AG10803 (cell line): ENCODE measurements at places on chromosomes 2 and 18.

DNA sequence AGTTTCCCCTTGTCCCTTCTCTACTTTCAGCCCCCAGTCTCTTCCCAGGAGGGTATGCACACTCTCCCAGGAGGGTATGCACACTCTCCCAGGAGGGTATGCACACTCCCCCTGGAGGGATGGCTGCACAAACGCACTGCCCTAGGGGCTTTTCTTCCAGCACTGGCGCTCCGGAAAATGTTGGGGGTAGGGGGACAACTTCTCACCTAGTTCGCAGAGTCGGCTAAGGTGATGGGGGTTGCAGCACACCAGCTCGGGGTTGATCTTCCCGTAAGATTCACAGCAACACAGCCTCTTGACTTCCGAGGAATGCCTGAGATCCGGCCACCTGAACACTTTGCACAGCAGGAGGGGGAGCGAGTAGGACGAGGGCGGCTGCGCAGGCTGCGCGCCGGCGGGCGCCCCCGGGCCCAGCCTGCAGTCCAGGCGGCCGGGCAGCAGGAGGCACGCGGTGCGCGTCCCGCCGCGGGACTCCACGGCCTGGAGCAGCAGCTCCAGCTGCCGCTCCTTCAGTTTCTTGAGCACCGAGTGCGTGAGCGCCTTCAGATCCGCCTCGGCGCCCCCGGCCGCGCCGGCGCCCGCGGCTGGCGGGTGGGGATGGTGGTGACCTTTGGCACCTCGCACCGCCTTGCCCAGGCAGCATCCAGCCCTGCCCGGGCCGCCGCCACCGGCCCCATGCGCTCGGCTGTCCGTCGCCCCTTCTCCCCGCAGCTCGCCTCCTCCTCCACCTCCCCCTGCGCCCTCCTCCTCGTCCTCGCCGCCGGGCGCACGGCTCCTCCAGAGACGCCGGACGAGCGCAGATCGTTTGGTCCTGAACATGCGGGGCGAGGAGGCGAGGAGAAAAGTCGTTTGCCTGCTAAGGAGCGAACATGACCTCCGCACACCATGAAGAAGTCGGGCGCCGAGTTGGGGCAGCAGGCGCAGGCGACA lies 894 bp downstream of the SMAD7 start:
- no peak for DNase-seq

DNA sequence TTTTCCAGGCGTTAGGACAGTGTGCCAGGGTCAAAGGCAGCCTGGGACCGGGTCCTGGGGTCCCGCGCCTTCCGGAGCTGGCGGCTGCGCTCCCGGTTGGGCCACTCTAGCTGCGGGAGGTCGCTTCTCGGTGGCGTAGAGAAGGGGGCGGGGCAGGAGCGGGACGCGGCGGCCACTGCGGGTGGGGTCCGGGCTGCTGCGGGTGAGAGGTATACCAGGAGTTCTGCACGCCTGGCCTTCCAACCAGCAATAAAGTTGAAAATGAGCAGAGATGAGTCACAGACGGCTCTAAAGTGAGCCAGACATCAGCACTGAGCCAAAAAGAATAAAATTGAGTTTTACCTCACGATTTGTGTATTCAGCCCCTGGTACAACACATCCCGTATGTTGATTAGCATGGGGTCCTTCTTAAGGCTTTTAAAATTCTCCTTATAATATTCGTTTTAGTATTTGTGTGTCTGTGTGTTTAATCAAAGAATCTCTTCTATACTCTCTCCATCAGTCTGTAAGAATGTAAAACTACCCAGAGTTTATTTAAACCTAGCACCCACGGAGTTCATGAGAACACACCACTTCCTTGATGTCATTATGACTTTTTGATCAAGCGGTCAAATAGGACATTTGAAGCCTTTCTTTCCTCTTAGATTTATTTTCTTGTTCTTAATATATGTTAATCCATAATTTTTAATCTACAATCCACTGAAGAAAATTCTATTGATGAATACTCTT lies at the start of gene C1GALT1C1L:
Gene C1GALT1C1L, minus strand, starts transcription at position 108 of the 729 bp plus-strand sequence. Its CDS starts 107 bp downstream, at position 1.
- peak; percentile 49 for DNase-seq

GRCh38 chr2:39141334-39142271 lies 20.8 kb upstream of the SOS1 start:
- peak; percentile 57 for DNase-seq

DNA sequence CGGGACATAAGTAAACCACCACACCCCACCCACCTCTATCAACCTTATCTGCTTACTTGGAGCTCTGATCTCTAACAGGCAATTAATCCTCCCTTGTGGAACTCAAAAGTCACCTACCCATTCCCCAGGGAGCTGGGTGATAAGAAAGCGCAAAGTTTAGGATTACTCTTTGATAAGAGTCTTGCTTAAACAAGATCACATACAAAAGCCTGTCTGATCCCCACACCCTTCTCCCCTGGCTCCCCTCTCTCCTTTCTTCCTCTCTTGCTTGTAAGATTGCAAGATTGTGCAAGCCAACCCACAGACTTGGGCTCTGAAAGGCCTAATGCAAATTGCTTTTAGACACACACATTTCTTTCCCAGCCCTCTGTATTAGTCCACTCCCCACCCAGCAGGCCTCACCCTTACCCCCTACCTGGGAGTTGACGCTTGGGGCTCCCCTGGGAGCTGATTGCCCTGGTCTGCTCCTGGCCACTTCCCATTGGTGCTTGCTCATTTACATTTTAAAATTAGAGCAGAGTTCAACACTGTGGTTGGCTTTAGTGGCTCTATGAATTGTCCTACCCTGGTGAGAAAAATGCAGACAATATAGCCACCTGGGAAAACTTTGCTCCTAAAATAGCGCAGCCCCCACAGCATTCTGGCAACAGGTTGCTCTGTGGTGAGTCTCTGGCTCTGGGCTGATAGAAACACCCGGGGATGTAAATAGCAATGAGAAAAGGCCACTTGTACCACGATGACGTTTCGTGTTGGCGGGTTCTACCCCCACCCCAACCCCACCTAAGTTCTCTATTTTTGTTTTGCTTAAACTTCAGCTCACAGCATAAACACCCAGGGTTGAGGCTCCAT lies 92.8 kb upstream of the MSH2 start:
- DNase-seq, result peak; percentile 64

- DNase-seq, result no peak
Observed at GRCh38 chr2:26685989-26686839, 6.3 kb upstream of the KCNK3 start.

DNA sequence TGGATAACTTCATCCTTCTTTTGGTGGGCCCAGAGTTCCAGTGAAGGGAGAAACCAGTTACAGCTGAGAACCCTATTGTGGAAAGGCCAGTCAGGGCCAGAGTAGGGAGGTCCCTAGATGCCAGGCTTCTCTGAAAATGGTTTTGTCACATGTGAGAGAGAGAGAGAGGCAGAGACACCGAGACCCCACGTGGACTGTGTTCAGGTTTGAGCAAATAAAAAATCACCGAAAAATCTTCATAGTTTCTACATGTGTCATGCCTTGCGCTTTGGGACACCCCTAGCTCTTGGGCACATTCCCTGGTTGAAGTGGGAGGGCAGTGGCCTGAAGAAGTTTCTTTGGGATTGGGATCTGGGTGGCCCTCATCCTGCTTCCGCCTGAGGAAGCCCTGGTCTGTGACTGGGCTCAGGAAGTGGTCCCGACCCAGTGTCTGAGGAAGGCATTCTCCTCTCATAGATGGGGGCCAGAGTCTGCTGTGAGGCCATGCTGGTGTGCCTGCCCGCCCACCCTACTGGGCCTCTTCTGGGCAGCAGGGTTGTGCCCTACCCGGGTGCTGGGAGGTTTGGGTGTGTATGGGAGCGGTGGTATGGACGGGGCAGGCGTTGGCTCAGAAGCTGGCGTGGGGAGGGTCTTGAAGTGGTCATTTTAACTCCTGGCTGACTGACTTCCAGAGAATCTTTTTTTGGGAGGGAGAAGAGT lies 16.1 kb downstream of the NCK2 start:
- DNase-seq, result no peak

- peak; percentile 74 for DNase-seq
Observed at GRCh38 chr2:144703852-144704708, 184.2 kb upstream of the ZEB2 start.

GRCh38 chr2:240170354-240170735 lies 29.9 kb upstream of the OTOS start:
- no peak for DNase-seq

DNA sequence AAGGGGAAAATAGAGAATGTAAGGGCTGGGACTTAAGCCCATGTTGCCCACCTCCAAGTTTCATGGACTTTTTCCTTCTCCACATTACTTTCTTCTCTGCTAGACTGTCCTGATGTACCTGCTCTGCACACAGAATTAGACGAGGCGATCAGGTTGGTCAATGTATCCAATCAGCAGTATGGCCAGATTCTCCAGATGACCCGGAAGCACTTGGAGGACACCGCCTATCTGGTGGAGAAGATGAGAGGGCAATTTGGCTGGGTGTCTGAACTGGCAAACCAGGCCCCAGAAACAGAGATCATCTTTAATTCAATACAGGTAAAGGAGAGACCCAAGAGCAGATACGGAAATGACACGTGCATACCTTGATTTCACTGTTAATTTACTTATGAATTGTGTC lies 16.2 kb upstream of the TYMS start:
- no peak for DNase-seq

- DNase-seq, result no peak
Observed at GRCh38 chr18:32980896-32981295, 208.1 kb upstream of the KLHL14 start.

- peak; percentile 62 for DNase-seq
Observed at GRCh38 chr2:166158546-166158945, 30.7 kb upstream of the SCN1A start.

- DNase-seq, result peak; percentile 70
Observed at GRCh38 chr2:227884511-227884947, 13.1 kb downstream of the DAW1 start.

GRCh38 chr2:177799531-177799930 lies 273.0 kb downstream of the PDE11A start:
- DNase-seq, result peak; percentile 40

DNA sequence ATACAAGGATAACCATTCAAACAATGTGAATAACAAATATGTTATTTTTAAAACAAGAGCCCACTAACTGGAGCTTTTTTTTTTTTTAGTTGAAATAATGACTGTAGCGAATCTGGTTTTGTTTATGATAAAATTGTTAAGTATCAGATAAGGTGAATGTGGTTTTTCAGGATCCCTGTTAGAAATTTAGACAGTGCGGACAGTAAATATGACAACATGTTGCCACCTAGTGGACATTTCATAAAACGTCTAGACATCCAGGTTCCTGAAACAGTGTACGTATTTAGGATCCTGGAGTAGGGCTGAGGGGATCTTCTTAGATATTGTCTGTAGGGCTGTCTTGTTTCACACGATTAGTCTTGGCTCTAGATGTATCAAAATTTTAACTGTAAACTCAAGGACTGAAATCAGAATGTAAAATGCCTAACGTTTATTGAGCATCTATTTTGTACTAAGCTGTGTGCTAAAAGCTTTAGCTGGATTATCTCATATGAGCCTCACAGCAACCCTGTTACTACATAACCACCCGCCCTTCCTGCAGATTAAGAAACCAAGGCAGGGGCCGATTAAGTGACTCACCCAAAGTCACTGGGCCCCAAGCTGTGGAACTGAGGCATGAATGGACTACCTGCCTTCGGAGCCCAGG lies 23.9 kb upstream of the CCDC68 start:
- peak; percentile 61 for DNase-seq

GRCh38 chr2:151716721-151717120 lies 17.6 kb downstream of the NEB start:
- DNase-seq, result peak; percentile 3

- peak; percentile 93 for DNase-seq
Observed at GRCh38 chr2:149068996-149069888, 30.7 kb downstream of the LYPD6B start.

- DNase-seq, result no peak
Observed at GRCh38 chr18:7924616-7925015, 357.5 kb downstream of the PTPRM start.

- peak; percentile 16 for DNase-seq
Observed at GRCh38 chr2:74119339-74119738, 28.4 kb downstream of the BOLA3 start.

GRCh38 chr2:66109419-66109818 lies 325.5 kb upstream of the MEIS1 start:
- DNase-seq, result no peak

DNA sequence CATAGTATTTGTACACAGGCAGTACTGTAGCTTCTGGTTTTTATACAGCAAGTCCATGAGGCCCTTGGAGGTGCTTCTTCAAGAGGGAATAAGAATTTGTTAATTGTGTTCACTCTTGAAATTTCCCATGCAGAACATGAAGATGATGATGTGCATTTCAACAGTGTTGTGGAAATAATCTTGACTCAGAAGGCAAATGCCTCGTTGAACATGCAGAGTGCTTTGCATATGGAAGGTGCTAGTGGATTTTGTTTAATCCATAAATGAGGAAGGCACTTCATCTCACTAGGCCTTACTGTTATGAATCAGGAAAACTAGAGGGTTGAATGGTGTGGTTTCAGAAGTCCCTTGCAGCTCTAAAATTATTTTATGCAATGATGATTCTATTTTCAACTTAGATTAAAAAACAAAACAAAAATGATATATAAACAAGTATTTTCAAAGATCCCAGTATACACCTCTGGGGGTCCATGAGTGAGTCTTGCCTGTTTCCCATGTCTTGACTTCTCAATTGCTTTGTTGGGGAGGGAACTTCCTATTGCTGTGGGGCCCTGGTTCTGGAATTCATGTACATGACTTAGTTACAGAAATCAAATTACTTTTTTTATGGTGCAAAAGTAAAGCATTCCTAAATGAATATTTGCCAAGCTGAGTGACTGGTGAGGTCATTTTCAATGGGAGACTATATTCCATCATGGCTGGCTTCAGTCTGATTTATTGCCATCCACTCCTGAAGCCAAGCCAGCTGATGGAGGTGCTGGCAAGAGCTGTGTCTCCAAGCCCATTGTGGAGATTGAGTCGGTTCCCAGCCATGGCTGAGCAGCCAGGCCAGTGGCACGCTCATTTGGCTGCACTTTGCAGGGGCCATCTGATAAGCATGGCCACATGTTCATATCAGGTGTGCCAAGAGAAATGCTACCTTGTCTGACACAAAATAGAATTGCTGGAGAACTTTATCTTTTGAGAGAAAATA lies 56.5 kb downstream of the MGAT5 start:
- DNase-seq, result peak; percentile 19

GRCh38 chr2:144099780-144100377 lies 420.0 kb downstream of the ZEB2 start:
- peak; percentile 16 for DNase-seq

DNA sequence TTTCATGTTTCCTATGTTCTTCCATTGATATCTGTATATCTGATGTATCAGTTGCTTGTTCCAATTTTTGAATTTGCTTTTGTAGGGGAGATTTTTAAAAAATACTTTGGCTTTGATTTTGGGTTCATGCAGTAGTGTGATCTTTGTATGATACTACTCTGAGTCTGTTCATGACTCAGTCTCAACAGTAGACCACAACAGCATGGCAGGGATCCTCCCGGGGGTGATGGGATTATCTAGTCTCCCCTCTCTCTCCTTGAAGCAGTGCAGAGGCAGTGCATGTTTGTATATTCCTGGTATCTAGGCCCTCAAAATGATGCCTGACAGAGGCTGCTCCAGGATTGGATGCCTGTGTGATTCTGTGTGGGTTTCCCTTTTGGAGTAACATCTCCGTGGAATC lies 55.3 kb downstream of the G6PC2 start:
- no peak for DNase-seq

GRCh38 chr18:63113899-63114565 lies 205.5 kb downstream of the BCL2 start:
- no peak for DNase-seq

GRCh38 chr2:152363936-152364335 lies 29.0 kb downstream of the FMNL2 start:
- no peak for DNase-seq

- DNase-seq, result no peak
Observed at GRCh38 chr2:201208563-201209252, 25.8 kb downstream of the CASP10 start.
